ENCODE measurements at places on chromosomes 12 and 14.

GRCh38 chr14:53902307-53902706 lies 54.3 kb downstream of the BMP4 start:
- H3K27ac ChIP-seq: no peak overlapping the region
- H3K4me1 ChIP-seq: no peaks in the 10 kb centered on the region
- H3K27me3 ChIP-seq: no peaks in the 10 kb centered on the region
- H3K4me3 ChIP-seq: no peak overlapping the region
- DNase-seq: no peak

DNA sequence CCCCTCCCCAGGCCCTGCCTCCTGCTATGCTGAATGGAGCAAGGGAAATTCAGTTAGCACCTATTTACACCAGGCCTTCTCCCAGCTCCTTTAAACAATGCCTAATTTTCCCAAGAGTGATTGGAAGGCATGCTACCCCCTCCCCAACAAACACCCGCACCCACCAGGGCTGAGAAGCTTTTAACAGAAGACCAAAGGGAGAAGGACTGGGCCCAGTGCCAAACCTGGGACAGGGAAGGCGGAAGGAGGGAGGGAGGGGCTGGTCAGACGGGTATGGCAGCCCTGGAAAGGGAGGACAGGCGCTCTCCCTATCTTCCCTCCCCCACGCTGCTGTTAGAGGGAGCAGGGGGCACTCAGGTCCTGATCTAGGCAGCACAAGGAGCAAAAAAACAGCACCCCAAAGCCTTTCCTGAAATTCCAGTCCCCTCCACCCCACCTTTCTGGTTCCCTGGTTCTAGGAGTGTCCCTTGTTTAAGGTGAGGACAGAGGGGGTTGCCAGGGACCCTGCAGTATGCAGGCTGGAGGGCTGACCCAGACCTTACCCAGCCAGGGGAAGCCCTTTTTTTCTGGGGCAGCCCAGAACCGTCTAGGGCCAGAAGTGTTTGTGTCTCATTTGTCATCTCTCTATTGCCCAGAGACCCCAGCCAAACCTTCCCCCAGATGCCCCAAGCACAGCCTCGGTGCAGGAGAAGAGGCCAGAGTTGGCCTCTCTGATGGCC lies 2.4 kb upstream of the KRT8 start:
- H3K4me1 ChIP-seq: peaks cover 14% of the 10 kb centered on the region
- DNase-seq: peak; percentile 50
- H3K36me3 ChIP-seq: no peaks in the 10 kb centered on the region
- no peaks in the 10 kb centered on the region for H3K27me3 ChIP-seq

DNA sequence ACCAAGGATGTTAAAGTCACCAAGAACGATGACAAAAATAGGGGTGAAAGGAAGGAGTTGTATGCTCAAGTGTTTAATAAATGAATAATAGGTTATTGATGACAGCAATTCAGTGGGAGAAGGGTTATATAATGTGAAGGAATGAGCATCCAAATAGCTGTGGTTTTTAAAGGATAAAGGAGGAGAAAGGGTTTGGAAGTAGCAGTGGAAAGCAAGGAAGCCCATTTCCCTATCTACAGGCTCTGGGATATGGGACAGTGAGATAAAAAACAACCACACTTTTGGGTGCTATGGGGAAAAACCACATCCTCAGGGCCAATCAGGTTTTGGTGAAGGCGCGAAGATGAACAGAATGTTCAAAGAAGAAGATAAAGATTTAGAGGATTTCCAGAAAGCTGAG lies 258.6 kb downstream of the ZFP36L1 start:
- peaks cover 7% of the 10 kb centered on the region for H3K4me1 ChIP-seq
- H3K27me3 ChIP-seq: no peaks in the 10 kb centered on the region
- no peak for DNase-seq
- no peak overlapping the region for H3K27ac ChIP-seq

GRCh38 chr12:105409279-105409678 lies 78.8 kb downstream of the C12orf75 start:
- H3K4me3 ChIP-seq: no peak overlapping the region
- peak; percentile 41 for DNase-seq
- H3K27ac ChIP-seq: no peak overlapping the region
- H3K27me3 ChIP-seq: no peaks in the 10 kb centered on the region
- H3K4me1 ChIP-seq: peaks cover 15% of the 10 kb centered on the region

DNA sequence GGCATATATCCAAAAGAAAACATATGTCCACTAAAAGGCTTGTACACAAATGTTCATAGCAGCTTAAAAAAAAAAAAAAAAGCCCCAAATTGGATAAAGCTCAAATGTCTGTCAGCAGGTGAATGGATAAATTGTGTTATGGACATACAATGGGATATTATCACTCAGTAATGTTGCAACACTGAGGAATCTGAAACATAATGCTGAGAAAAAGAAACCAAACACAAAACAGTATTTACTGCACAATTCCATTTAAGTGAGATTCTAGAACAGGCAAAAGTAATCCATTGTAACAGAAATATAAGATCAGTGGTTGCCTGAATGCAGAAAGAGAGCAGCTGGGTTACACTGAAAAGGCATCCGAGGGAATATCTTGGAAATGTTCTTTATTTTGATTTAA lies 117.9 kb downstream of the SLC15A5 start:
- H3K4me3 ChIP-seq: no peak overlapping the region
- DNase-seq: no peak
- H3K4me1 ChIP-seq: no peaks in the 10 kb centered on the region
- no peaks in the 10 kb centered on the region for H3K27me3 ChIP-seq
- H3K36me3 ChIP-seq: no peaks in the 10 kb centered on the region

GRCh38 chr12:104494137-104494792 lies 37.5 kb downstream of the CHST11 start:
- peak overlapping the region; percentile 95 for H3K27ac ChIP-seq
- H3K4me1 ChIP-seq: peaks cover 43% of the 10 kb centered on the region
- peak overlapping the region; percentile 12 for H3K4me3 ChIP-seq
- H3K36me3 ChIP-seq: no peaks in the 10 kb centered on the region
- no peaks in the 10 kb centered on the region for H3K27me3 ChIP-seq

- H3K4me3 ChIP-seq: no peak overlapping the region
- no peaks in the 10 kb centered on the region for H3K27me3 ChIP-seq
- DNase-seq: no peak
- no peaks in the 10 kb centered on the region for H3K36me3 ChIP-seq
- H3K27ac ChIP-seq: no peak overlapping the region
Observed at GRCh38 chr12:104464899-104465298, 8.2 kb downstream of the CHST11 start.

DNA sequence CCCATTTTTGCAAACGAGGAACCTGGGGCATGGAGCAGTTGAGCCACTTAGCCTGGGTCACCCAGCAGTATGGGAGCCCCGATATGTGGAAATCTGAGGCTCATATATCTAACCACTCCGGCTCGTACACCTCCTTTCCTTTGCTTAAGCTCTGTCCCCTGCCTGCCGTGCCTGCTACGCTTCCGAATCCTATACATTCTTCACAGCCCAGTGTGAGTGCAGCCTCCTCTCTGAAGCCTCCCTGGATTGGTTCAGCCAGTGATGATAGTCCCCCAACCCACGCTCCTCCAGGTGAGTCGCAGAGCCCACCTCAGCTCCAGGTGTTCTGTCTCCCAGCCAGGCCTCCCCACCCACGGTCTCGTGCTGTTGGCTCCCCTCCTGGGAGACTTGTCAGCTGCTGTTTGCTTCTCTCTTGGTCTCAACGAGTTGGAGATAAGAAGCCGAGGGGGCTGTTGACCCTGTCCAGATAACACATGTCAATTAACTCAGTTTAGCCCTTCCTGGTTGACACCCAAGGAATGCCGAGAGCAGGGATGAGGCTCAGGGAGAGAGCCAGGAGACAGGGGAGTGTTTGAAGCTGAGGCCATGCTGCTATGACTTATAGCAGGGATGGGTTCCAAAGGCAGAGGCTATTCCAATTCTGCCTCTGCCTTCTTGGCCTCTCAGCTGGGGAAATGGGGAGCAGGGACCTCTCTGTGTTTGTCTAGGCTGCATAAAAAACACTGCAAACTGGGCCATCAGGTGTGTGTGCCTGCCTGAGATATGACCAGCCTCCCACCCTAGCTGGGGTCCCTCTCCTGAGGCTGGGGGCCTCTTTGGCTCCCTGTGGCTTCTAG lies 19.0 kb downstream of the SDSL start:
- peaks cover 3% of the 10 kb centered on the region for H3K27me3 ChIP-seq
- no peaks in the 10 kb centered on the region for H3K4me1 ChIP-seq
- H3K36me3 ChIP-seq: no peaks in the 10 kb centered on the region
- no peak for DNase-seq
- no peak overlapping the region for H3K27ac ChIP-seq
- no peak overlapping the region for H3K4me3 ChIP-seq

DNA sequence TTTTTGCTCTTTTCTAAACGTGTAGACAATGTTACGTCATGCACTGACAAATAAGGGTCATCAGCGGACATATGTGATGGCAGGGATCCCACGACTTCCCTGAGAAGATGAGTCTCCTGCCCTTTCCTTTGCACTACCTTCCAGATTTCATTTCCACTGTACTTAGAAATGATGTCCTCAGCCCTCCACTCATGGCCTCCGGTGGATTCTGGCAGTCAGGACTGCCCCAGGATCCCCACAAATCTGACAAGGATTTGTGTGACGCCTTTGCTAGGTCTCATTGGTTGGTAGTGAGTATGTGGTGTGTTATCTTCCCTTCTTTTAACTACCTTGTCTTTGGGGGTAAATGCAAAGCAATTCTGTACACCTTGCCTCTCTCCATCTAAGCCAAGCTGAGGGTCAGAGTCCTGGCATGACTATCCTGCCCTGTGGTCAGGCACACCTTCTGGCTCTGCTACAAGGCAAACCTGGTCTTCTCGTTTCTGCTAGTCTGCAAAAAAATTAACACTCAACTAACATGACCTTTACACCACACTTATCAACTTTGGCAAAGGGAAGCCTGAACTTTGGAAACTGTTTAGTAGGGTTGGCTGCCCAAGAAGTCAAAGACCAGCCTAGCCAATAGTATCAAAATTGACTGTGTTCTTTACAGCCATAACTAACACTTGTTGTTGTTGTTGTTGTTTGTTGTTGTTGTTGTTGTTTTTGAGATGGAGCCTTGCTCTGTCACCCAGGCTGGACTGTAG lies 17.3 kb upstream of the DHRS4 start:
- no peak overlapping the region for H3K4me3 ChIP-seq
- peaks cover under 1% of the 10 kb centered on the region for H3K4me1 ChIP-seq
- H3K36me3 ChIP-seq: no peaks in the 10 kb centered on the region
- DNase-seq: no peak

- H3K36me3 ChIP-seq: no peaks in the 10 kb centered on the region
- no peak overlapping the region for H3K27ac ChIP-seq
- no peaks in the 10 kb centered on the region for H3K27me3 ChIP-seq
- no peak overlapping the region for H3K4me3 ChIP-seq
Observed at GRCh38 chr14:67416810-67417209, 4.8 kb upstream of the PLEK2 start.

DNA sequence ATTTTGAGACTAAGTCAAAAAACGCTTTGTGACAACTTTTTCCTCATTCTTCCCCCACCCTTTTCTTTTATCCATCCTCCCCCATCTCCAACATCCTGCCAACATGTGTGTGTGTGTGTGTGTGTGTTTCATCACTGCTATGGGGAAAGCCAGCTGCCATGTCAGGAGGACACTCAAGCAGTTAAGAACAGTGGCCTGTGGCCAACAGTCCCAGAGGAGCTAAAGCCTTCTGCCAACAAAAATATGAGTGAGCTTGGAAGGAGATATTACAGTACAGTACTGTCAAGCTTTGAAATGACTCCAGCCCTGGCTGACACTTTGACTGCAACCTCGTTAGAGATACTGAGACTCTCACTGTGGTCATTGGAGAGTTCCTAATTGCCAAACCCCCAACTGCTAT lies 5.0 kb upstream of the CSRP2 start:
- DNase-seq: no peak
- H3K4me3 ChIP-seq: no peak overlapping the region
- H3K36me3 ChIP-seq: no peaks in the 10 kb centered on the region
- no peak overlapping the region for H3K27ac ChIP-seq
- peaks cover 2% of the 10 kb centered on the region for H3K27me3 ChIP-seq
- H3K4me1 ChIP-seq: peaks cover 5% of the 10 kb centered on the region

- peaks cover 10% of the 10 kb centered on the region for H3K4me1 ChIP-seq
- no peak for DNase-seq
Observed at GRCh38 chr12:91316907-91317269, 134.3 kb upstream of the DCN start.

DNA sequence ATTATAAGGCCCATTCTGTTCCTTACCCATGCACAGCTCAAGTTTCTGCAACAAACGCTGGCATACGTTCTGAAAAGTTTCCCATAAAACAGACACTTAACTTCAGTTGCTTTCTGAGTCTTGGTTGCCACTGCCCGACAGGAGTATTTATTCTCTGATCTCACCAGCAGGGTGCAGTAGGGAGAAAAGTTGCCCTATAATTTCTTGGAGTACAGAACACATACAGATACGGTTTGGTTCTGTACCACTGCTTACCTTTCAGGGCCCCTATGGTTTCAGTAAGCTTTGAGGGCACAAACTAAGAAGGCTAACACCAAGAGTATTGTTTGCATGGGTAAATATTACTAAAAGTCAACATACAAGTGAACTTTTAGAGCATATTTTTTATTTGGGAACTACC lies 77.9 kb downstream of the SPATA7 start:
- no peak overlapping the region for H3K4me3 ChIP-seq
- no peak overlapping the region for H3K27ac ChIP-seq
- no peaks in the 10 kb centered on the region for H3K27me3 ChIP-seq
- peaks cover 6% of the 10 kb centered on the region for H3K4me1 ChIP-seq
- peaks cover 22% of the 10 kb centered on the region for H3K36me3 ChIP-seq

DNA sequence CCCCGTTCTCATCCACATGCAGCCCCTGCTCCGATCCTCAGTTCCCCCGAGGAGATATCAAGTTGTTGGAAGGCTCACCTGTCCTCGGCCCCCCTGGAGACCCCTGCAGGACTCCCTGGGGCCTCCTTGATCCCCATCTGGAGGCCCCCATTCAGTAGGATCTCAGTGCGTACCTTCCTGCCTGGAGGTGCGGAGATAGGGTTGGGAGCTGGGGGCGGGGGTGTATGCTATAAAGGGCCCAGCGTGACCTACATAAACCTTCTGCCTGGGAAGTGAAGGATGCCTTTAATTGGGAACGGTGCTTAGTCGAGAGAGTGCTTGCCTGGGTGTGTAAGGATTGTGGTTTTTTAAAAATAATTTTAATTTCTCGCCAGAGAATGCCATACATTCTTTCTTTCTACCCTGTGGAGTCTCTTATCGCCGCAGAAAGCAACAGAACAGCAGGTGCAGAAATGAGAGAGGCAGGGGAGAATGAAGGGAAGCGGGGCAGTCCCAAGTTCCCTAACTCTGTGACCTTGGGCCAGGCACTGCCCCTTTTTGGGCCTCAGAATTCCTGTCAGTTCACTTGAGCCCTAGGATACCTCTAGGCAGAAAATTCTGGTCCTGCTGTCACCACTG lies 153.7 kb downstream of the TSPAN9 start:
- DNase-seq: no peak
- peaks cover 13% of the 10 kb centered on the region for H3K27me3 ChIP-seq
- no peak overlapping the region for H3K27ac ChIP-seq
- peaks cover 3% of the 10 kb centered on the region for H3K4me1 ChIP-seq

Measured in osteoblast (primary cell).